ENCODE measurements at places on chromosomes 7 and 10.

GRCh38 chr7:27518561-27519350 is 143.9 kb downstream of the HIBADH start:
- ATAC-seq = no peak

DNA sequence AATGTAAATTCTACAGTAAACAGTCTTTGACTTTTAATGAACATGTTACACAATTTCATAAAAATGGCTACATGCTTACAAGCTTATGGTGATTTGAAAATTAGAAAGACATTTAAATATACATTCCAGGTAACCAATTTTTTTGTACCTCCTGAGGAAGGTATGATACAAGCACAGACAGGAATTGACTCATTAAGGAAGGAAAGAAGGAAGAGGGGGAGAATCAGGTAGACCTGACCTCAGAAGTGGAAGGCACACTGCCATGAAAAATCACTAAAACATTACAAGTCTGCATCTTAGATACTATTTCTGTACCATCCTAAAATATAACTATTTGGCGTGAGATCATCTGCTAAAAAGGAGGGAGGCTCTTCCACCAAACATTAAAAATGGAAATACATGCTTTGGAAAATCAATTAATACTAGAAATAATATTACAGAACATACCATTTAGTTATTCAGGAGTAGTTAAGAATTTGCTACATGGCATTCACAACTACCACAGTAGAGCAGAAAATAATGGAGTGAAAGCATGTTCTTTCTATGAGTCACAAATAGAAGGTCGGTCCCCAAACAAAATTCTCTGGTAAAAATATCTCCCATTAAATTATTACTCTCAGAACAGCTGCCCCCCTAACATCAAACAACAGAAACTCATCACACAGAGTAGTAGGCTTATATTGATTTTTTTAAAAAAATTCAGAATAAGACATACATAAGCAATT is 15.2 kb downstream of the RAB11FIP2 start:
- no peak for ATAC-seq

- ATAC-seq = no peak
Measured at GRCh38 chr7:37915438-37915837, 1.2 kb downstream of the SFRP4 start.

GRCh38 chr10:971613-972012 is 16.6 kb upstream of the GTPBP4 start:
- peak; percentile 33 for ATAC-seq

DNA sequence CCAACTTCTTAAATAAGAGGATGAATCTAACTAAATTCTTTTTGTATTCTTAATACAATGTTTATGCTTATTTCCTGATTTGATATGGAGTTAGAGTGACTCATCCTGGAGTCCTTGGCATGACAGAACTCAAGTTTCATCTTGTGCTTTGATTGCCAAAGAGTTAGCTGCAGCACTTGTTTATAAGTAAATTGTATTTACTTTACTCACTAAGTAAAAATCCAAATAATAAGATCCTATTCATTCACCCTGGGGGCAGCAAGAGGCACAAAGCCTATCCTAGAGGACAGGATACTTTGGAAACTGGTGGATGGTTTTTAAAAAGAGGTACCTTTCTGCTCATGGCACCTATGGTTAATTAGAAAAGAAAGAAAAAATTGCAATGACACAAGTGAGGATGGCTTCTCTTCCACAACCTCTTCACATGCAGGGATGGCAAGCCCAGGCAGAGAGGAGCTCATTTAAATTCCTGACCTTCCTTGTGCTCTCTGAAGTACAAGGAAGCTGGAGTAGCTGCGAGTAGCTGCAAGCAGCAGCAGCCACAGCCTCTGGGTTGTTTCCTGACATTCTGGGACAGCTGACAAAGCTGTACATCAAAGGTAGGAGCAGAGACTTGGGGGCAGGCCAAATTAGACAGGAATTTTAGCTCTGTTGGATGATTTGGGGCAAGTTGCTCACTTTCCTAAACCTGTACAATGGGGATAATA is 28.5 kb upstream of the CROT start:
- ATAC-seq = peak; percentile 92

Data from esophagus mucosa (tissue), 1 donor.